IMR-90 (cell line): ENCODE measurements at places on chromosomes 6 and 20.

DNA sequence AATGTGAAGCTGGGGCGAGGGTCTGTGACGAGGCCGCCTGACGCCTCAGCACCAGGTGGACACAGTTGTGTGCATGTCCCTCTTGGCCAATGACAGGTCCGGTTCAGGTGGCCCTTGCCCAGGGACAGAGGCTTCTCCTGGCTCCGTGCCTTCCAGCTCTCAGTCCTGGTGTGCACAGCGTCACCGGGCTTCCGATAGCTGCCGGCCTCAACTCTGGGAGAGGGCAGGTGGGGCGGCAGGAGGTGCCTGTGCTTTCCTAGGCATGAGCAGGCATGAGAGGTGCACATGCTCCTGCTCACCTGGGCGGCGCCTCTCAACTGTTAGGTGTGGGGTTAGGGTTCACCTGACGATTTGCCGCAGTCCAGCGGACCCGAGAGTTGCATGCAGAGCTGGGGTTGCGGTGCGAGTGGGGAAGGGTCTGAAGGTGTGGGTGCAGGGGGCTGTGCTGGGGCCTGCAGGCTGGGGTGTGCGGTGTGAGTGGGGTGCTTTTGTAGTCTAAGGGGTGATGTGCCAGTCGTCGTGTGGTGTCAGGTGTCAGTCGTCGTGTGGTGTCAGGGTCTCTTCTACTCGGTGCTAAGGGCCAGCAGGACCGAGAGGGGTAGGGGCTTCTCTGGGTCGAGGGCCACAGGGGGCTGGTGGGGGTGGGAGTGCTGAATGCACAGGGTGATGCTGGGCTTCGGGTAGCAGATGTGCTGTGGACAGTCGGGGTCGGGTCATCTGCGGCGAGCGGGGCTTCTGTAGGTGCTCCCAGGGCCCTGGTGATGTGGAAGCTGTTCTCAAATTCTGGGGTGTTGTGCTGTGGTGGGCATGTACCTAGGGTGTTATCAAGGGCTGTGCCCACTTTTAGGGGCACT, 3.8 kb upstream of the SOX18 start:
- no peak for DNase-seq

- DNase-seq = peak; percentile 70
Measured at GRCh38 chr6:37207903-37208456, 38.0 kb downstream of the PIM1 start.

DNA sequence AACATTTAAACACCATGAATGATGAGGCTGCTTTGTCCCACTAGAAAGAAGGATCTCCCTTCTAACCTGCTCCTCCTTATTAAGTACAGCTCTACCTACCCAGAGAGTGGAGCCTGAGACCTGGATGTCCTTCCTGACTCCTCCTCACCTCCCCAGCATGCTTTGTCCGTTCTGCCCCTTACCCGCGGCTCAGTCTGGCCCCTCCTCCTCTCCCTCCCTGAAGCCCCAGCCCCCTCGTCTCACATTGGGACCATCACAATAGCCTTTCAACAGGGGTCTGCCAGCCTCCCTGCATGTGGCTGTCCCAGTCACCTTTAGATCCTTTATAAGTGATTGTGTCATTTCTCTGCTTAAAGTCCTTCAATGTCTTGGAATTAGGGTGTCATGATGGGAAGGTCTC, 72.5 kb downstream of the DZANK1 start:
- no peak for DNase-seq

DNA sequence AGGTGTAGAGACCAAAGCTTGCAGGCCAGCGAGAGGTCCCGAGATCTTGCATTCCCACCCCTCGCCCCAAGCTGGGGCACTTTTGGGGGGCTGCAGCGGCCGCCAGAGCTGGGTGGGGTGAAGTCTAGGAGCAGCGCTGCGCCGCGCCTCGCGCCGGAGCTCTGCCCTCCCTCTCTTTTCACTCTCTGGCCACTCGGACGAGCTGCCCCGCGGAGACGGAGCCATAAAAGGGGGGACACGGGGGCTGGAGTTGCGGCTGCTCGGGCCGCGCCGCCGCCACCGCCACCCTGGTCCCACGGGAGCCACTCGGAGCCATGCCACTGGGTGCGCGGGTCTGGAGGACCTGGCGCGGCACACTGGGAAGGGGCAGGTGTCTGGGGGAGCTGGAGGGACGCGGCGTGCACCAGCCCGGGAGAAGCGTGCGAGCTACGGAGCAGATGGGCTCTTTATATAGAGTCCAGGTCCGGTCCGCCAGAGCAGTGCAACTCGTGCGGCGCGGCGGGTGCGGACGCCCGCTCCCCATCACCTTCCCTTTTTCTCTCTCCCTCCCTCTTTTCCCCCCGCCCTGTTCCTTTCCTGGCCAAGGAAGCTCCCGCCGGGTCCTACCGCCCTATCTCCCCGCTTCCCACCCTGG, 687 bp upstream of the HTR1B start:
- DNase-seq = no peak

DNA sequence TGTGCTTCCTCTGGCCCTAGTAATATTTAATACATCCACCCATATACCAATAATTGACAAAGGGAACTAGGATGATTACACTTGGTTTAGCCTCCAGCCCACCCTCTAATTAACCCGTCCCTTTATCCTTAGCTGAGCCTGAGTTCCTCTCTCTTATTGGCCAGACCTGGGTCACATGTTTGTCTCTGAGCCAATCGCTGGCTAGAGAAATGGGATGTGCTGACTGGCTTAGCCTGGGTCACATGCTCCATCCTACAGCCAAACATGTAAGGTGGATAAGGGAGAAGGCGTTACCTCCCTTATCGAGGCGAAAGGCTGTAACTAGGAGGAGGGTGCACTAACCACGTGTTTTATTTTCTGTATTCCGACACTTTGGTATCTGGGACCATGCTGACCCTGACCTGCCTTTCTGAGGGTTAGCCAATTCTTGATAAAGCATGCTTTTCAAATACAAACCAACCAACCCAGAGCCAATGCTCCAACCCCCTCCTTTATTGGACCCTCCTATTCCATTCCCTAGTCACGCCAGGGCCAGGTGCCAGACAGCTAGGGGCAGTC, 262.7 kb downstream of the PREX1 start:
- DNase-seq = no peak

DNA sequence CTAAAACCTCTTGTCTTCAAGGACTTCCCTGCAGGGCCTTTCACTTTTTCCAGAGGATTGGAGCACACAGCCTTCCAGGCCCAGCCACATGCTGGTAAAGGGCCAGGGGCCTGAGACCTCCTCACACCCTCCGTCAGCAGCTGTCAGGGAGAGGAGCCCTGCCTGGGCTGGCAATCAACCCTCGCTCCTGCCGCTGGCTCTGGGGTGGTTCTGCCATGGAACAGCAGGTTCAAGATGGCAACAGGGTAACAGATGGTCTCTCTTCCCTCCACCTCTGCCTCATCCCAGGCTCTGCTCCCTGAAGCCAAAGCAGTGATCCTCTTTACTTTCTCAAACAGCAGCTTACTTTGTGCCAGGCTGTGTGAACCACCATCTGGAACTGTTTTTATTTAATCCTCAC, 23.8 kb downstream of the PCNA start:
- DNase-seq = no peak

DNA sequence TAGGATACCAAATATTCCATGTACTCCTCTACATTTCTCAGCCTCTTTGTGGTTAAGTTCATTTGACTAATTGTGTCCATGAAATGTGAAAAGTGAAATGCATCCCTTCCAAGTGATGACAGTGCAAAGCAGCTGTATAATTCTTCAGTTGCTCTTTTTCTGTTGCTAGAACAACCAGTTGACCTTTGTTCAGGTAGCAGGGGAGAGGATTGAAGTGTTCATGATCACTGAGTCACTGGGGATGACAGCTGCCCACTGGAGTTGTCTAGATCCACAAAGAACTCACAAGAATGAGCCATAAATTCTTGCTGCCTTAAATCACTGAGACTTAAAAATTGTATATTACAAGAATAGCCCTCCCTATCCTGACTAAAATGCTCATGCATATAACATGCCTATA, 254.6 kb downstream of the EPHA7 start:
- no peak for DNase-seq

DNA sequence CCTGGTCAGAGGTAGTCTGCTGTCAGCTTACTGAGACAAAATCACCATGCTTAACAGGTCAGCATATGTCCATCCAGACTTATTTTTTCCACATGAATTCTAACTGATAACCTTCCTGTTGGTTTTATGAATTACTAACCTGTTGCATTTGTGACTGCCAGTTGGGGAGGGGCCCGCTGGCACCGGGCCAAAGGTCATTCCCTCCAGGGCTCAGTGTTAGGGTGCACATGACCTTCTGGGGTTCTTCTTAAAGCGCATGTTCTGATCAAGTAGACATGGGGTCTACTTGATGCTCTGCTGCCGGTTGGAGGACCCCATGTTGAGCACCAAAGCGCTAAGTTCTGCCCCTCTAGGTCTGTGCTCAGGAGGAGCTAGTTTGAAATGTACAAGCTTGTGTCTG, 15.6 kb downstream of the DUSP22 start:
- no peak for DNase-seq

- peak; percentile 85 for DNase-seq
Measured at GRCh38 chr6:165876588-165876987, 213.5 kb upstream of the PDE10A start.

DNA sequence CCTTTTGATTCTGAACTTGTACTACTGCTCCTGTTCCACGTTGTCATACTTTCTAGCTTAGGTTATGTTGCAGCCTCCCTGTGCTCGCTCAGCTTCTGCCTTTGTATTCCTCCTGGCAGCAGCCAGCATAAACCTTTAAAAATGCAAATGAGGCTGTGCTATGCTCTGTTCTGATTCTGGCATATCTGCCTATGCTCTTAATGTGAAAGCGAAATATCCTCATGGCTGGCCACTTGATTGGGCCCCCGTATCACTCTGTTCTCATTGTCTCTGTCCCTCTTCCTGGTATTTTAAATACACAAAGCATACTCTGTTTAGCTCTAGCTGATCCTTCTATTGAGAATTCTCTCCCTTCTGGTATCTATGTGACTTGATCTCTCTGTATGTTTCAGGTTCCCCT, 139.0 kb downstream of the JARID2 start:
- no peak for DNase-seq

DNA sequence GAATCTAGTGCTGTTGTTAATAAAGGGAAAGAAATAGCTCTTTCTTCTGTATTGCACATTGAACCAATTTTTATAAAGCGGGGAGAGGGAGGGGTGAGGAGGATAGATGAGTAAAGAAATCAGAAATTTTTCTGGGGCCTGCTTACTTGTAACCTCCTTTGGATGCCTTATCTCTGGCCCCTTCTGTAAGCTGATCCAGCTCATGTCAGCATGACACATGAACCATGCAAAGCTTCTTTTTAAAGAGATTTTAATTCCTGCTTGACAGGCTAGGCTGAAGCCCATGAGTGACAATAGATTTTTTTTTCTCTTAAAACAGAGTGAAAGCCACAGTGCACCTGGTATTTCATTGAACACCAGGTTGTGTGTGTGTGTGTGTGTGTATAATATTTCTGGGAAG, 325.3 kb downstream of the PRL start:
- DNase-seq = peak; percentile 64

DNA sequence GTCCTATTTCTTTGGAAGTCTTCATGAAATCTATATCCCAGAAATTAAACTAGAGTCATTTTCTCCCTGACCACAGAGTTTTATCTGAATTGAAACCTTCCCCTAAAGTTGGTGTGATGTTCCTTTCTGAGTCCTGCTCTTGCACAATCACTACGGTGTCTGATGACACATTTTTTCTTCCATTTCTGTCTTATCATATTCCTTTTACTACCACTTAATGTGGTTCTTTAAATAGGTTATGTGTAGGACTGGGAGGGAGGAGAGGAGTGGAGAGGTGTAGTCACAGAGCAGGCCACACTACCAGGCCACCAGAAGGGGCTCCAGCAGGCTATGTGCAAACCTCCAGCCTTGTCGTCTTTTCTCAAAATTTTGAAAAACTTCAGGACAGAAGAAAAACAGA, 39.7 kb upstream of the ATXN1 start:
- peak; percentile 58 for DNase-seq

DNA sequence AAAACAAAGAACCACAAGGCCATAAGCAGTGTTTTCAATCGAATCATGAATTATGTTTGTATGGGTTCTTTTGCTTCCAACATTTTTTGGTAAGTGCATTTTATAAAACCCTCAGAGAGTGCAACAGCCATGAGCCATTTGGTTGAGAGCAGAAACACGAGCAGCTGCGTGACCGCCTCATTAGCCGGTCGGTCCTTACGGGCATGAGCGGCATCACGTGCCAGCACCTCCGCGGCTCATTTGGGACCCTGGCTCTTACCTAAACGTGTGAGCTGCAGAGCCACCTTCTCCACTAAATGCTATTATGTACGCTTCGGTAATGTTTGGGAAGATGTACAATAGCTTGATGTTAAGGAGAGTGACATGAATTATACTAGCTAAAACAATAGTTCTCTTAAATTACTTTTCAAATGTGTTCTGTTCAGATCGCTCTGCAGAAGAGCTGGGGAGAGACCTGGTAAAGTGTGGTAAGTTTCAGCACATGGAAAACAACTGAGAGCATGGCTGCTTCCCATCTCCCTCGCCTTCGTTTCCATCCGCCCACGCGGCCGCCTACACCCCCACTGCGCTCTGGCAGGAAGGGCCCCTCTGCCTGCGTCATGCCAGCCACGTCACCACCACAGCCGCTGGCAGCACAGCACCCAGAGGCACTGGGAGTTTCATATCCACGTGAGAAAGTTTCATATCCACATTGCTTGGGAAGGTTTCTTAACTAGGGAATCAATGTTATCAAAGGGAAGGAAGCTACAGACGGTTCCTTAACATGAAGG, 23.7 kb upstream of the PDE10A start:
- no peak for DNase-seq

DNA sequence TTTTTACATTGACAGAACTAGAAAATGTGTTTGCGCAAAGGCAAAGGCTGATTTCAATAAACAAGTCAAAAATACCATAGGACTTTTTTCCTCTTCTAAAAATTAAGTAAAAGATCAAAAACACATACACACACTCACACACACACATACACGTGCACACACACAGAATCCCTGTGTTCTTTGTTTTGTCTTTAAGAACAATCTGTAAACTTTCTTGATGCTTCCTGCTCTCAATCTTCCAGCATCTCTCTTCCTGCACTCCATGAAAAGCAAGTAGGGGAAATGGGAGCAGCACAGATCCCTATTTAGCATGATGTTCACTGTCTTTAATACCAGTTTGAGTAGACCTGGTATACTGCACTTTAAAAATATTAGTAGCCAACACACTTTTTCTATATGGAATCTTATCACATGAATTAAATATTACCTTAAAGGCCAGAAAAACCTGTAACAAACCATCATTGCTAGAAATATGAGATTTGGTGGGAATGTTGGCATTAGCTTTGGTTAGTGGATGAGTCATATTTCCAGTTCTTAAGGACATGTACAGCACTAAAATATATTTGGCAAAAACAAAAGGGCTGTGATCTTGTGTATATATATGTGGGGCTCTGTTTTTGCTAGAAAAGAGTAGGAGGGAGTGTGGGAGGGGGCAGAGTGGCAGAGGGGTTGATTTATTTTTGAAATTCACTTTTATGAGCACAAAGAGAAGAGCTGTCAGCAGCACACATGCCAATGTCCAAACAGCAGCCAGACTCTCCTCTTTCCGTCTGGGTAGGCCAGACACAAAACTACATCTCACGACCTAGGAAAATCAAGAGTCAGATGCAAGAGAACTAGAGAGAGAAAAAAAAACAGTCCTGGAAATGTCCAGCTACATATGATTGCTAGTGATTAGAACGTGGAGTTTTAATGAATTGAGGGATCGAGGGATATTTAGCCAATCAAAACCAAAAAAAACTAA, 4.6 kb downstream of the PTPRK start:
- DNase-seq = peak; percentile 68
